CD4-positive, alpha-beta T cell treated with Interleukin-4 for 1 hour (primary cell): ENCODE measurements at places on chromosomes 3 and 15.

- DNase-seq: no peak
These were observed 134.0 kb downstream of the IL5RA start for GRCh38 chr3:2976212-2976611.

DNA sequence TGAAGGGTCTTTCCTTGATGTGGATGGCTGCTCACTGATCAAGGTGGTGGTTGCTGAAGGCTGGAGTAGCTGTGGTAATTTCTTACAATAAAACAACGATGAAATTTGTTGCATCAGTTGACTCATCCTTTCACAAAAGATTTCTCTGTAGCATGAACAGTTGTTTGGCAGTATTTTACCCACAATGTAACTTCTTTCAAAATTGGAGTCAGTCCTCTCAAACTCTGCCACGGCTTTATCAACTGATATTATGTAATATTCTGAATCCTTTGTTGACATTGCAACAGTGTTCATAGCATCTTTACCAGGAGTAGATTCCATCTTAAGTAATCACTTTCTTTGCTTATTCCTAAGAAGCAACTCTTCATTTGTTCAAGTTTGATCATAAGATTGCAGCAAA, 252.6 kb downstream of the UBE2E2 start:
- no peak for DNase-seq

DNA sequence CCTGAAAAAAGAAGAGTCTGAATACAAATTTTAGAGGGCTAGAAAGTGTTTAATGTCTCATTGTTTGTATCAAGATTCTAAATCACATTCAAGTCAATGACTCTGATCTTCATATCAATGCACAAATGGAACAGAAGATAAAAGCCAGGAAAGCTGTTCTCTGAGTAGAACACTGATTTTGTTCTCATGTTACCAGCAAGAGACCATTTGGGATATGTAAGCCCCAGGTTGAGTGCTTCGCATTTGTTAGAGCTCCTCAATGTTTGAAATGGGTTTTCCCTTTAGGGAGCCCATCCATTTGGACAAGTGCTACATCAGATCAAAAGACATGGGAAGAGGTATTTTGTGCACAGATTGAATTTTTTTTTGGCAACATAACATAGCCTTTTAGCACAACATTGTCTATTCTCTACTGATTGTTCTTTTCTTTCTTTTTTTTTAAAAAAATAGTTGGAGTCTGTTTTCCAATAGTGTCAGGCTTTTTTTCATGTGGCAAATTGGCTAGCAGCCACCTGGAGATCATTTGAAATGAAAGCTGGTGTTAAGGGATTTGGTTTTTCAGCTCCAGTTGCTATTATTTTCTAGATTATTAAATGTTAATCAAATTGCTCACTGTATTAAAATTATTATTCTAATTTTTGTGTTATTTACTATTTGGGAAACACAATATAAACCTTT, 74.5 kb upstream of the ZPLD1 start:
- no peak for DNase-seq

GRCh38 chr3:69441732-69442131, 55.8 kb upstream of the FRMD4B start:
- DNase-seq: no peak

DNA sequence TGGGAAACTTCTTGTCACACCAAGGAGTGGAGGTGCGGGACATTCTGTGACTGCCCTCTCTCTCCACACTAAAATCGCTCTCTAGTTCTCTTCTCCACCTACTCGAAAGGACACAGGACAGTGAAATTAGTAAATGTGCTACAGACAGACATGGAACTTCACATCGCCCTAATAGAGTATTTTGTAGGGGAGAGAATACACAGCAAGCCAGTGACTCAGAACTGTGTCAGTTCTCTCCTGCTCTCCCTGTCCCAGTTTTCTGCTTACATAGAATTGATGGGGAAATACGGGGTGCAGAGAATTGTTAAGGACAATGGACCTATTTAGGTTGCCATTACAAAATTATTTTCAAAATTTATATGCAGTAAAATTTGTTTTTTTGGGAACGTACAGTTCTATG, 159.6 kb upstream of the GADL1 start:
- no peak for DNase-seq

DNA sequence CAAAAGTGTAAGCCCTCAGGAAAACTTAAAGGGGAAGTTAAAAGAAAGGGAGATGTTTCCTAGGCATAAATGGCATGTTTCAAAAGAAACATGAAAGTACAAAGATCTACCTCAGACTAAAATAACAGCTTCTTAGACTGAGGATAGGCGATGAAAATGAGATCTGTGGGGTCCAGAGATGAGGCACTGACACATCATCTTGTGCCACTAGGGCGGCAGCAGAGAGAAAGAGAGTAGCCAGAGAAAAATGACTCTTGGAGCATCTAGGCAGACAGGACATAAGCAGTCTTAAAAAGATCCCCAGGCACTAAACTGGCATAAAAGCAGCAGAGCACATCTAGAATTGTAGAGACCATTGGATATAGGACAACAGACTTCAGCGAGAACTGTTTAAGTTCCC, 42.5 kb upstream of the RFX7 start:
- DNase-seq: no peak

DNA sequence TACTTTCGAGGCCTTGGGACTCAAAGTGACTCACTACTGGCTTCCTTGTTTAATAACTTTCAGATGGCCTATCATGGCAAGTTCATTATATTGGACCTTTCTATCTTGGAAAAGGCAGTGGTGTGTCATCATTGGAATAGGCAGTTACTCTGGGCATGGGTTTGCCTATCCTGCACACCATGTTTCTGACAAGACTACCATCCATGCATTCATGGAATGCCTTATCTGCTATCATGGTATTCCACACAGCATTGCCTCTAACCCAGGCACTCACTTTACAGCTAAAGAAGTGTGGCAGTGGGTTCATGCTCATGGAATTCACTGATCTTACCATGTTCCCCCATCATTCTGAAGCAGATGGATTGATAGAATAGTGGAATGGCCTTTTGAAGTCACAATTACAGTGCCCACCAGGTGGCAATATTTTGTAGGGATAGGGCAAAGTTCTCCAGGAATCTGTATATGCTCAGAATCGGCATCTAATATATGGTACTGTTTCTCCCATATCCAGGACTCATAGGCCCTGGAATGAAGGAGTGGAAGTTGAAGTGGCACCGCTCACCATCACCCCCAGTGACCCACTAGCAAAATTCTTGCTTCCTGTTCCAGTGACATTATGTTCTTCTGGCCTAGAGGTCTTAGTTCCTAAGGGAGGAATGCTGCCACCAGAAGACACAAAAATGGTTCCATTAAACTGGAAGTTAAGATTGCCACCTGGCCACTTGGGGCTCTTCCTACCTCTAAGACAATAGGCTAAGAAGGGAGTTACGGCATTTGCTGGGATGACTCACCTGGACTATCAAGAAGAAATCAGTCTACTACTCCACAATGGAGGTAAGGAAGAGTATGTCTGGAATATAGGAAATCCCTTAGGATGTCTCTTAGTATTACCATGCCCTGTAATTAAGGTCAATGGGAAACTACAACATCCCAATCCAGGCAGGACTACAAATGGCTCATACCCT, 1161.4 kb downstream of the SI start:
- no peak for DNase-seq

- no peak for DNase-seq
These were observed 163.3 kb upstream of the THBS1 start for GRCh38 chr15:39417366-39418134.

DNA sequence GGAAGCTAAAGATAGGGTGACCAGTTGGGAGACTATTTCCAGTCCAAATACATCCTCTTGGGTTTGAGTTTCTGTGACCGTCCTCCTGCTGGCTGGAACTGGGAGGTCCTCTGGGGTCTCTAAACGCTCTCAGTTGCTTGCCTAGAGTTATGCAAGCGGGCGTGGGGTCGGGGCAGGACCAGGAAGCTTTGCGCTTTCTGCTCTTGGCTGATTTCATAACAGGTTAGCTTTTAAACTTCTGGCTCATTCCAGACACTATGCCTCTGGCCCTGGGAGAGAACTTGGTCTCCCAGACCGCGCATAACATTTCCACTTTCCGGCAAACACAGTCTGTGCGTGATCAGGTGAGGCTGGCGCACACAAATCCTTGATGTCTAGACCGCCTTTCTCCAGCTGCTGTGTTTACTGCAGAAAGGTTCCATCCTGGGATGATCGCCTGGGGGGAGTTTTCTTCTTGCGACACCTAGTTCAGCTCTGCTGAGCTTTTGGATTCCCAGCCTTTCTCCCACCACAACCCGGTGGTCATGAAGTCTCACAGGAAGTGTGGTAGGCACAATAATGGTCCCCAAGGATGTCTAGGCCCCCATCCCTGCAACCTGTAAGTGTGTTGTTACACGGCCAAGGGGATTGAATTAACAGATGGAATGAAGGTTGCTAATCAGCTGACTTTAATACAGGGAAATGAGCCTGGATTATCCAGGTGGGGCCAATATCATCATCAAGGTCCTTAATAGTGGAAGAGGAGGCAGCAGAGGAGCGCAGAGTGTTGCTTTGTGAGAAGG, 23.6 kb upstream of the CGNL1 start:
- no peak for DNase-seq

DNA sequence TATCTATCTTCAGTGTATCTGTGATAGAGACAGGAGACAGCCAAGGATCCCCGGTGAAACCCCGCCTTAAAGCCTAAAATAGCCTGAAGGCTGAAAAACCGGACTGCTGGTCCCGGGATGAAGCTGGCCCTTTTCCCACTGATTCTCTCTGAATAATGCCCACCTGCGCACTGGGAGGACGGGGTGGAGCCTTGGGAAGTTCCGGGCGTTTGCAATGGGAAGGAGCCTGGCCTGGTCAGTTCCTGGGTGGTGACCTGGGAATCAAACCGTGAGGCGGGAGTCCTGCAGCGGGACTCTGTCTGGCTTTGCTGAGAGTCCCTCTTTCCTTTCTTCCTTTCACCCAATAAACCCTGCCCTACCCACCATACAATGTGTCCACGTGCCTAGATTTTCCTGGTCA, 157.9 kb downstream of the C3orf38 start:
- no peak for DNase-seq

- no peak for DNase-seq
These were observed 89.7 kb upstream of the CMC1 start for GRCh38 chr3:28151608-28152228.

DNA sequence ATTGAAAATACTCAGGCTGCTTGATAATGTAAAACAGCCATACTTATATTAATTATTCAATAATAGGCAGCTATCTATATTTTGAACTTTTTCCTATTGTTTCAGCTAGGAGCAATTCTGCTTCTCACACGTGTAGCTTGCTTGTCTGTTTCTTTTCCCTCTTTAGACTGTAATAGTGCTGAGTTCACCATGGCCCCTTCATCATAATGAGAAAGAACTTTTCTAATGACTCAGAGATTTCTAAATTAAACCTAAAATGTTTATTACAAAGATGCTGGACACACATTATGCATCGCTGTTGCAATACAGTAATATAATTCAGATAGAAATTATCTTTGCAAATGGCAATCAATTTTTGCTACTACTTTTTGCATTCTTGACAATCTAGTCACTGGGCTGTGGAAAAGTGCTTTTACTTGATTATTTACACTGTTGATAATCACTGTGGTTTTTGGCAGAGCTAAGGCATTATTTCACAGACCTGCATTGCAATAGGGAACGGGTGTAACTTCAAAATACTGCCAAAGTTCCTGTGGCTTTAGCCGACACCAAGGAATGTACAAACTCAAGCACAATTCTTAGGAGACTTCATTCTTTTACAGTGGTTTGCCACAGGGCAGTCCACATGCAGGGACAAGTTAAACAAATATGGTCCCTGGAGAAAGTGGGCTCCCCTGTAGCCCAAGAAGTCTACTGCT, 281.0 kb upstream of the TBL1XR1 start:
- DNase-seq: no peak

DNA sequence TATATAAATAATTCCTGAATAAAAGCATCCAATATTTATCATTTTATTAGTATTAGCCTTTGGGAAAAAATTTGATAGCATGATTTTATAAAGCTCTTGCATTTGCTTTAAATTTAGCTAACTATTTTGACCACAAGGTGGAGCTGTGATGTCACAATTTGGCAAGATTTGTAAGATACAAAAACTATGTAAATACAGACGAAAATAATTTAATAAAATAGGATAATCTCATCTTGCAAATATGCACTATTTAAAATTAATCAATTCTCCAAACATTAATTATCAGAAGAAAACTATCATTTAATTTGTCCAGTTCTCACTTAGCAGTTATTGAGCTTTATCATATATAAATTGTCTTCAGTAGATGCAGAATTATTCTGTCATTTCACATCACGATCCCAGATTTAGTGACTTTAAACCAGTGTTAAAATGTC, 95.4 kb downstream of the PLOD2 start:
- no peak for DNase-seq

DNA sequence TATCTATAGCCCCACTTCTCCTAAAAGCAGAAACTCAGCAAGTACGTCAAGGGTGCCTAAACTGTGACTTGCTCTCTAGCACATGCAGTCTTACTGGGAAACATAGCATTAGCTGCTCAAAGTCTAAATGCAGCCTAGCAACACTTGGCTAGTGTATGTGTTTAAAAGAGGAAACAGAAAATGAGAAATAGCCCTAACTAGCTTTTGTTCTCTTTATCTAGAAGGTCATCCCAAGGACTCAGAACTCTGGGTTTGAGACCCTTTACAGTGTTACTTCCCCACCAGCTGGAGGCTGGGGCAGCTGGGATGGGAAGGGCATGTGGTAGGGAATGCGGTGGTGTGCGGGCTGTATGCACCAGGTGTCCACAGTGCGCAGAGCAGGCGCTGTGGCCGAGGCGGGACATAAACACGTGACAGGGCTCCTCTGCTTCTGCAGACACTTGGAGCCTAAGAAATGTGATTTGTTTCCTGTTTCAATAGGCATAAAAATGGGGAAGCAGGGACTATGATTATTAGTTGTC, 13.3 kb downstream of the ETV5 start:
- DNase-seq: peak; percentile 21

GRCh38 chr3:139472380-139473010, 3.8 kb downstream of the RBP2 start:
- DNase-seq: no peak

DNA sequence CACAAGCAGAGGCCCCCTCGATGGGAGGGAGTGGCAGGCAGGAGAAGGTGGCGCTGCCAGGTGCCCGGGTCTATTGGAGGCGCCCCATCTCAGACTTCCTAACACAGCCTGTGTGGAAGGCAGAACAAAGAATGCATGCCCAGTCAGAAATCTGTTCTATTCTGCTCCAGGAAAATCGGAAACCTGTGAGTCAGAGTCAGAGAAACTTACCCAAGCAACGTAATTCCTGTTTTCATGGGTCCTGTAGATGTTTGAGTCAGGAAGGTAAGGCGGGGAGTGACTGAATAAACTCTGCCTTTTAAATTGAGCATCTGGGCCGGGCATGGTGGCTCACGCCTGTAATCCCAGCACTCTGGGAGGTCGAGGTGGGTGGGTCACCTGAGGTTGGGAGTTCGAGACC, 13.7 kb downstream of the MAP6D1 start:
- no peak for DNase-seq

DNA sequence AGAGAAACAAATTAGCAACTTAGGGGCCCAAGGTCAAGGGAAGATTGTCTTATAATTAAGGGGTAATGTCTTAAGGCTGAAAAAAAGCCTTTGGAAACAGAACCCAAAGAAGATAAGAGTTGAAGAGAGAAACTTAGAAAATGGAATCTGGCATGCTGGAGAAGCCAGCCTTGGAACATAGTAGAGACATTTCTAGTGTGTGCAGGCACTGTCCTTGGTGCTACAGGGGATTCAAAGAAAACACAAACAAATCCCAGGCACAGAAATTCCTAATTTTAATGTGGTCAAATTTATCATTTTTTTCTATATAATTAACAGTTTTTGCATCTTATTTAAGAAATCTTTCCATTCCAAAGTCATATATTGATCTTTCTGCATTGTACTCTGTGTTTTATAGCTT, 89.4 kb downstream of the NR1D2 start:
- no peak for DNase-seq
